ENCODE measurements at places on chromosomes 5 and 9.

DNA sequence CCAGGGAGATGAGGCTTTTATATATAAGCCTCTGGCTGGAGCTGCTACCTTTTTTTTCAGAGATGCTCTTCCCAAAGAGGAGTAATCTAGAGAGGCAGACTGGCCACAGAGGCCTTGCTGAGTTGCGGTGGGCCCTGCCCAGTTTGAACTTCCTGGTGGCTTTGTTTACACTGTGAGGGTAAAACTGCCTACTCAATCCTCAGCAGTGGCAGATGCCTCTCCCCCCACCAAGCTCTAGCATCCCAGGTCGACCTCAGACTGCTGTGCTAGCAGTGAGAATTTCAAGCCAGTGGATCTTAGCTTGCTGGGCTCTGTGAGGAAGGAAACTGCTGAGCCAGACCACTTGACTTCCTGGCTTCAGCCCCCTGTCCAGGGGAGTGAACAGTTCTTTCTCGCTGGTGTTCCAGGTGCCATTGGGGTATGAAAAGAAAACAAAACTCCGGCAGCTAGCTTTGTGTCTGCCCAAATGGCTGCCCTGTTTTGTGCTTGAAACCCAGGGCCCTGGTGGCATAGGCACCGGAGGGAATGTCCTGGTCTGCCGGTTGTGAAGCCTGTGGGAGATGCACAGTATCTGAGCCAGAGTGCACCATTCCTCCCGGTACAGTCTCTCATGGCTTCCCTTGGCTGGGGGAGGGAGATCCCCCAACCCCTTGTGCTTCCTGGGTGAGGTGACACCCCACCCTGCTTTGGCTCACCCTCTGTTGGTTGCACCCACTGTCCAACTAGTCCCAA, 219.5 kb upstream of the IZUMO3 start:
- DNase-seq: no peak

- no peak for DNase-seq
Measured at GRCh38 chr9:12973710-12974109, 198.9 kb downstream of the LURAP1L start.

GRCh38 chr9:38053697-38054461, 15.1 kb downstream of the SHB start:
- no peak for DNase-seq

DNA sequence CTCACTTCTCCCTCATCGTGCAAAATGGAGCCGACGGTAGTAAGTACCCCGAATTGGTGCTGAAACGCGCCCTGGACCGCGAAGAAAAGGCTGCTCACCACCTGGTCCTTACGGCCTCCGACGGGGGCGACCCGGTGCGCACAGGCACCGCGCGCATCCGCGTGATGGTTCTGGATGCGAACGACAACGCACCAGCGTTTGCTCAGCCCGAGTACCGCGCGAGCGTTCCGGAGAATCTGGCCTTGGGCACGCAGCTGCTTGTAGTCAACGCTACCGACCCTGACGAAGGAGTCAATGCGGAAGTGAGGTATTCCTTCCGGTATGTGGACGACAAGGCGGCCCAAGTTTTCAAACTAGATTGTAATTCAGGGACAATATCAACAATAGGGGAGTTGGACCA, 979 bp downstream of the PCDHGA12 start:
- no peak for DNase-seq

DNA sequence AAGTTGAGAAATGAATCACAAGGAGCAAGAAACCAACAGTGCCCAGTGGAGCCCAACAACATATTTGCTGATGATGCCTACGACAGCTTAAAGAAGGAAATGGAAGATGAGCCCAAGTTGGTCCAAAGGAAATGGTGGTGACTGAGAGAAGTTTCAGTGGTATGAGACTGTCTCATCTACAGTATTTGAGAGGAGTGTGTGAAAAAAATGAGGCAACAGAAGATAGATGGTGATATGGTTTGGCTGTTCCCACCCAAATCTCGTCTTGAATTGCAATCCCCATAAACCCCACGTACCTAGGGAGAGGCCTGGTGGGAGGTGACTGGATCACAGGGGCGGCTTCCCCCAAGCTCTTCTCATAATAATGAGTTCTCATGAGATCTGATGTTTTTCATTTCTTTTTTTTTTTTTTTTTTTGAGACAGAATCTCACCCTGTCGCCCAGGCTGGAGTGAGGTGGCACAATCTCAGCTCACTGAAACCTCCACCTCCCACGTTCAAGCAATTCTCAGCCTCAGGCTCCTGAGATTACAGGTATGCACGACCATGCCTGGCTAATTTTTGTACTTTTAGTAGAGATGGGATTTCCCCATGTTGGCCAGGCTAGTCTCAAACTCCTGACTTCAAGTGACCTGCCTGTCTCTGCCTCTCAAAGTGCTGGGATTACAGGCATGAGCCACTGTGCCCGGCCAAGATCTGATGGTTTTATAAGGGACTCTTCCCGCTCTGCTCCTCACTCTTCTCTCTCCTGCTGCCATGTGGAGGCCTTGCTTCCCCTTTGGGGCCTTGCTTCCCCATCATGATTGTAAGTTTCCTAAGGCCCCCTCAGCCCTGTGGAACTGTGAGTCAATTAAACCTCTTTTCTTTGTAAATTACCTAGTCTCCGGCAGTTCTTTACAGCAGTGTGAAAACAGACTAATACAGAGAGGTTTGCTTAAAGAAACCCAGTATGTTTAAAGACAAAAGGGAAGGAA, 30.2 kb downstream of the EFCAB9 start:
- DNase-seq: no peak

- no peak for DNase-seq
Measured at GRCh38 chr5:168946363-168946762, 354.6 kb downstream of the SLIT3 start.

All from activated CD8-positive, alpha-beta memory T cell treated with anti-CD3 and anti-CD28 coated beads for 4 hours (primary cell).